Umbilical cord (tissue), 2 donors: ENCODE measurements at places on chromosomes 12 and 14. TPM values are rescaled to one million over a fixed set of nuclear protein-coding genes. Genes with fewer than 3 reads are reported as not detected.
A peak's percentile ranks its signal among the peaks of the same experiment; 100 is the strongest.

- peak; percentile 82 for DNase-seq
Observed at GRCh38 chr12:106956048-106956578, 406 bp downstream of the TMEM263 start.

GRCh38 chr14:90611936-90612335 is 204.3 kb downstream of the TTC7B start:
- DNase-seq, result no peak

GRCh38 chr12:77745624-77746023 is 85.1 kb upstream of the NAV3 start:
- DNase-seq, result no peak

- no peak for DNase-seq
Observed at GRCh38 chr12:50078281-50078680, 6.9 kb upstream of the SMARCD1 start.

- DNase-seq, result no peak
Observed at GRCh38 chr12:116882742-116883141, 1.5 kb upstream of the HRK start.

GRCh38 chr14:55157080-55157479 is 28.0 kb downstream of the LGALS3 start:
- no peak for DNase-seq

DNA sequence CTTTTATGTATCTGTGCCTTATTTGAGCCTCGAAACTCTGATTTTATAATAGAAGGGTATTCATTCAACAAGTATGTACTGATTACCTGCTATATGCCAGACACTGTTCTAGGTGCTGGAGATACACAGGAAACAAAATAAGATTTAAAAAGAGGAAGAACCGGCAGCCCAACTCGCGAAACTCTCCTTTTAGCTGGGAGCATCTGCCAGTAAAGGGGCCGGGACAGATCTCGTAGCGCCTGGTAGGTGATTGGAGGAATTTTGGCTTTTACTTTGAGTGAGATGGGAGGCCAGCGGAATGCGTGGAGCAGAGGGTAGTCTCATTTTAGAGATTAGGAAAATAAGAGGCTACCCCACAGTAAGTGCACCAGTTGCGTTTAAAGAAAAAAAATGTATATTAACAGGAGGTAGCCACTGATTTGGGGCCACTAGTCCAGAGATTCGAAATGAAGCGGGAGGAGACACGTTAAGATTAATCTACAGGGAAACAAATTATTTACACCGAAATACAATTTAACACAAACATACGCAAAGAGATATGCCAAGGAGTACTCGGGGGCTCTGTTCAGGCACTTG is 520 bp upstream of the MON2 start:
- peak; percentile 77 for DNase-seq

DNA sequence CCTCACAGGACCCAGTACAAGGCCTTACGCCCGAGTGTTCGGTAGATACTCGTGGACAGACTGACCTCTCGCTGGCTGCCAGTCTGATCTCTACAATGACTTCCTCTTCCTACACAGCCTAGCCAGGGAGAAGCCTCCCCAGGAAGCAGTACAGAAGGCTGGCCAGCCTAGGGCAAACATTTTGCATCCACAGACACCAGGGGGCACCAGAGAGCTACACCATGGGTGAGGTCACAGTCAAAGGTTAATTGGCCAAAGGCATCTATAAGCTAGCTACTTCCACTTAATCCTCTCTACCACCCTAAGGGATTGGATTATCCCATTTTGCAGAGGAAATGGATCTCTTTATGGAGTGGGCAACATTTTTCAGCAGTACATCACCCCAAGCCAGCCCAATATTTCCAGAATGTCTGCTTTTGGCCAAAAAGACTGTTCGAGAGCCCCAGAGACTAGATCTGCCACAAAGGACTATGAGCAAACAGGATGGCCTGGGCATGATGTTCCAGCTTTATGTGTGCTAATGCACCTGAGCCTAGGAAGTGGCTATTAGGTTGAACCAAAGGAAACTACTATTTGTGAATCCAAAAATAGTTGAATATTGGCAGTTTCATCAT is 14.6 kb upstream of the PNMA1 start:
- peak; percentile 77 for DNase-seq

DNA sequence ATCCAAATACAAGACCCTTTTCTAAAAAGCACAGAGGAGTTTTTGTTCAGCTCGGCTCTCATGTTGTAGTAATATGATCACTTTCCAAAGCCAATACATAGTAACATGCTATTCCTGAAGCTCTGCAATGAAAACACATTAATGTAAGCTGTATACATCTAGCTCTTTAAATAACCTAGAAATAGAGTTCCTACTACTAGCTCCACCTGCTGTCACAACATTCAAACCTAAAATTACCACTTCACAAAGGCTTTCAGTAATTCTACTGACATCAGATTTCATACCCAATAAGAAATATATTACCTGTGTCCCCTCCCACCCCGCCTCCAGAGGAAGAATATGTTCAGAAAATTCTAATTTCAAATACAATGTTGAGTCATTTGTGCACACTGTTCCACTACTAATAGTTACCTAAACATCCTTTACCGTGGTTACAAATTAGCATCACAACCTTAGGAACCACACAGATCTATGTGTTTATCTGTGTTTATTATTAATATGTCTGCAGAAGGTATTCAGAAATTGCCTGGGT is 17.8 kb downstream of the EFCAB11 start:
- no peak for DNase-seq

- peak; percentile 52 for DNase-seq
Observed at GRCh38 chr12:1691123-1692007, 495 bp downstream of the ADIPOR2 start.

GRCh38 chr12:57001448-57001906 is 4.9 kb downstream of the ZBTB39 start:
- peak; percentile 46 for DNase-seq

DNA sequence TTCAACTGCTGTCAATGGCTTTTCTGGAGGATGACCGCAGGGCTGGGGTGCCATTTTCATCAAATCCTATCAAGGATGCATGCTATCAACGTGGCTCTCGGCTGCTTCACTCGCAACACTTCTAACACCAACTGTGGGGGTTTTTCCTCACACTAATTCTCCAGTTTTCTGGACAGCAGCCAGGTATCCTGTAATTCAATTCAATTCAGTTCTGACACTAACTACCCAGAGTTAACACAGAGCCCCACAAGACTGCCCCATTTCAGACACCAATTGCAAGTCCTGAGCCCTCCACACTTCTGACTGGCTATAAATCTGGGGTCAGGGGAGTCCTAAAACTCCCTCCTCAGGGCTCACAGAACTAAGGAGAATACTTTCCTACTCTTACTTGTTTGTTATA is 55.3 kb upstream of the TMCC3 start:
- no peak for DNase-seq

GRCh38 chr12:102781117-102781516 is 135.9 kb downstream of the PAH start:
- no peak for DNase-seq

GRCh38 chr14:72094844-72095582 is 162.8 kb downstream of the RGS6 start:
- no peak for DNase-seq

GRCh38 chr12:102756530-102756929 is 160.5 kb downstream of the PAH start:
- no peak for DNase-seq

GRCh38 chr14:64768401-64769095 is 64.3 kb downstream of the PLEKHG3 start:
- no peak for DNase-seq

DNA sequence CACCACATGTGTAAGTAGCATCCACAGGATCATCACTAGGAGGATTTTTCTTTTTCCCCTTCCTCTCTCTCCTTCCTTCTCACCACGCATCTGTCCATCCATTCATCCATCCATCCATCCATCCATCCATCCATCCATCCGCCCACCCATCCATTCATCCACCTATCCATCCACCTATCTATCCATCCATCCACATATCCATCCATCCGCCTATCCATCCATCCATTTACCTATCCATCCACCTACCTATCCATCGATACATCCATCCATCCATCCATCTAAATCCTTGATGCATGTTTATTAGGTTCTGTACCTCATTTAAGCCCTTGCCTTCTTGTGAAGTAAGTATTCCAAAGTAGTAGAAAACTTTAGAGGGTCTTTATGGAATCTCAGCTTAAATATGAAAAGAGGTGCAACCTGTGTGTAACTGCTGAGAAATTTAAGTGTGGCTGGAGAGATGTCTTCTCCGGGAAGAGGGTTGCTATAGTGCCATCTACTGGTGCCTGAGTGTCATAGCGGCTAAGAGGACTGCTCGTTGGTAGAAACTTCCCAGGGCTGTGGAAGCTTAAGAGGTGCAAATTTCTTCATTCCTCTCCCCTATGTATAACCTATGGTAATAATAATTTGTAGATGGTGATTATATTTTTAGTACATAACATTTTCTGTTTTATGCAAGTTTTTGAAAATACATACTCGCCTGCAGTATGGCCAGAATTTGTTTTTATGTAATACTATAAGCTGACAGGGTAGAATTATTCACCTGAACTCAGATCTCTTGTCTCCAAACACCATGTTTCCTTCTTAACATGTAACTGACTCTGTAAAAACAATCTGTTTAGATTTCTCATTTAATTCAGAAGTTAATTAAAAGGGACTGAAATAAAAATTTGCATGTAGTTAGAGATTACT is 46.0 kb downstream of the MYO1H start:
- peak; percentile 65 for DNase-seq

- DNase-seq, result no peak
Observed at GRCh38 chr12:67759829-67760228, 111.3 kb downstream of the DYRK2 start.

DNA sequence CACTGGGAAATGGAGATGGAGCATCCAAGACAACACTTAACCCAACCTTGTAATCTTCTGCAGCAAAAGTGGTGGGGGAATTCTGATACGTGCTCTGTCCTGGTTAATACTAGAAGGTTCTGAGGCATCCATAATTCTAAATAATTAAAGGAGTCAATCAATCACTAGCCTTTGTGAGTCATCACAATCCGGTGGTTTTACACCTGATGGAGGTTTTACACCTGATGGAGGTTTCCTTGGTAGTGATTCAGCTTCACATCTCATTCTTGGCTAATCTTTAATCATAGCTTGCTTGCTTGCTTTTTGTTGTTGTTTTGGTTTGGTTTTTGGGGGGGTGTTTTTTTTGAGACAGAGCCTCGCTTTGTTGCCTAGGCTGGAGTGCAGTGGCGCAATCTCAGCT is 343.4 kb downstream of the DPF3 start:
- DNase-seq, result no peak

DNA sequence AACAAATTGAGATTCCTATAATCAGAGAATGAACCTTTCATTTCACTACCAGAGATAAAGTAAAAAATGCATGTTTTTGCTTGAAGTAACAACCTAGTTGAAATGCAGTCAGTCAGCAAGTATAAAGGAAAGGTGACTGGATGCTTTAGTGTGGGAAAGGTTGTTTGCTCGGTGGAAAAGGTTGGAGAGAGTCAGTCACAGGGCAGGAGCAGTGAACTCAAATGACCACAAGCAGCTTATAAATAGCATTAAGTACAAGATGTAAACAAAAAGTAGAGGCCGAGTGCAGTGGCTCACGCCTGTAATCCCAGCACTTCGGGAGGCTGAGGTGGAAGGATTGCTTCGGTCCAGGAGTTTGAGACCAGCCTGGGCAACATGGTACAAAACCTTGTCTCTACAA is 98.1 kb upstream of the FGD4 start:
- DNase-seq, result no peak

GRCh38 chr12:14774906-14775635 is 28.2 kb downstream of the WBP11 start:
- peak; percentile 75 for DNase-seq

GRCh38 chr12:107736914-107737313 is 24.0 kb downstream of the PRDM4 start:
- no peak for DNase-seq

DNA sequence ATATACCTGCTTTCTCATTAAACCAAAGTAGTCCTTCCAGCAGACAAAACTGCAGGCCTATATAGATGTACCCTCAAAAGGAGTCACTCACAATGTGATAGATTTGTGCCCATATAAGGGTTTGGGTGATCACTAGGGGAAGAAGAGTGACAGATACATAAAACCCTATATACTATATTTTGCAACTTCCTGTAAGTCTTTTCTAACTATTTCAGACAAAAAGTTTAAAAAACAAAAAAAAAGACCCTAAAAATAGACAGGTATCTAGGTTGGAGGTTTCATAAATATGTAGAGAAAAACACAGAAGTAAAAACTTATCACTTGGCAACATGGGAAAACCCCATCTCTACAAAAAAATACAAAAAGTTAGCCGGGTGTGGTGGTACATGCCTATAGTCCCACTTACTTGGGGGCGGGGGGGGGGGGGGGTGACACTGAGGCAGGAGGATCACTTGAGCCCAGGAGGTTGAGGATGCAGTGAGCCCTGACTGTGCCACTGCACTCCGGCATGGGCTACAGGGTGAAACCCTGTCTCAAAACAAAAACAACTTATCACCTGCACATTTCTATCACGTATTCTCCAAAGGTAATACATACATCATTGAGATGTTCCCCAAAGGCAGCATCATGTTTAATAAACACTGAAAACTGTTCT is 2.9 kb downstream of the VCPKMT start:
- no peak for DNase-seq

DNA sequence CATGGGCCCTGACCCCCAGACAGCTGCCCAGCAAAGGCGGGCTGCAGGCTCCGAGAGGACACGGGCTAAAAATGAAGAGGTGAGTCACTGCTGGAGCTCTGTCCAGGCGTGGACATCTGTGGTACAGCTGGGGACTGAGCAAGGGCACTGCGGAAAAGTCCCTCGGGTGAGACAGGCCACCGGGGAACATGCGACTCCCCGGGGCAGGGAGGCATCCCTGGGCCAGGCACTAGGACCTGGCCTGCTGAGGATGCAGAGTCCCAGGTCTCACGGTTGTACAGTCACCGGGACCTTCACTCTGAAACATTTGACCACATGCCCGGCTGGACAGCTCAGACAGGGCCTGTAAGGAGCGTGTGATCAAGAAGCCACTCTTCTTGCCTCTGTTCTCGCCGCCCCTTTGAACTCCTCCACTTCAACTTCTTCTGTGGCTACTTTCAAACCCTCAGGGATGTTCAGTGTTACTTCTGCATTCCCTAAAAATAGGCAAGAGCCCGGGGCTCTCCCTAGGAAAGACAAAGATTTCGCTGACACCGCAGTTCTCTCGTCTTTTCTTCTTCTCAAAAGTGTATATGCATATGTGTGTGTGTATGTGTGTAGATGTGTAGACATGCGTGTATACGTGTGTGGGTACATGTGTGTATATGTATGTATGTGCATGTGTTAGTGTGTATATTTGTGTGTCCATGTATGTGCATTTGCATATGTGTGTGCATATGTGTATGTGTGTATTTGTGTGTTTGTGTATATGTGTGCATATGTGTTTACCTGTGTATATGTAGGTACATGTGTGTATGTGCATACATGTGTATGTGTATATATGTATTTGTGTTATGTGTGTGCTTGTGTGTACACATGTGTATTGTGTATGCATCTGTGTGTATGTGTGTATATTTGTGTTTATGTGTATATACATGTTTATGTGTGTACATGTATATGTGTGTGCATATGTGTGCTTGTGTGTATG is 5.0 kb upstream of the RFLNA start:
- peak; percentile 42 for DNase-seq

GRCh38 chr14:76653875-76654572 is 107.2 kb upstream of the VASH1 start:
- no peak for DNase-seq

GUCY2C gene
- total RNA-seq, result 0.72 TPM

CCDC197 gene
- total RNA-seq, result not detected

TCL1B gene
- 4.1 TPM for total RNA-seq

MEG3 gene
- 815 TPM for total RNA-seq
